CD4-positive, alpha-beta T cell (primary cell): ENCODE measurements at places on chromosomes 3 and 15.
A peak's percentile ranks its signal among the peaks of the same experiment; 100 is the strongest.

DNA sequence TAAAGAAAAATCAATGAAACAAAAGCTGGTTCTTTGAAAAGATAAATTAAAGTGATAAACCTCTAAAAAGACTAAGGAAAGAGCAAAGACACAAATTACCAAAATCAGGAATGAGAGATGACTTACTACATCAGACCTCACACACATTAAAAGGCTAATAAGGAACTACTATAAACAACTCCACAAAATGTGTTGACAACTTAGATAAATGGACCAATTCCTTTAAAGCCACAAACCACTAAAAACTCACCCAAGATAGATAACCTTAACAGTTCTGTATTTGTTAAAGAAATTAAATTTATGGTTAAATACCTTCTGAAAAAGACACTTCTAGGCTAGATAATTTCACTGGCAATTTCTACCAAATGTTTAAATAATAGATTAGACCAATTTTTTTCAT, 170.4 kb downstream of the SMAD6 start:
- no peaks in the 10 kb centered on the region for H3K36me3 ChIP-seq
- no peak overlapping the region for H3K4me3 ChIP-seq
- peaks cover 6% of the 10 kb centered on the region for H3K27me3 ChIP-seq
- DNase-seq, result no peak
- H3K4me1 ChIP-seq, result no peaks in the 10 kb centered on the region

DNA sequence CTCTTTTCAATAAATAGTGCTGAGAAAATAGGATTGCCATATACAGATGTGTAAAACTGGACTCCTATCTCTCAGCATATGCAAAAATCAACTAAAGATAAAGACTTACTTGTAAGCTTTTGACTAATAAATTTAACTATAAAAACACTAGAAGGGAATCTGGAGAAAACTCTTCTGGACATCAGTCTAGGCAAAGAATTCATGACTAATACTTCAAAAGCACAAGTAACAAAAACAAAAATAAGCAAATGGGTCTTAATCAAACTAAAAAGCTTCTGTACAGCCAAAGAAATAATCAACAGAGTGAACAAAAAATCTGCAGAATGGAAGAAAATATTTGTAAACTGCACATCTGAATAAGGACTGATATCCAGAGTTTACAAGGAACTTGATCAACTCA, 1122.2 kb downstream of the TBL1XR1 start:
- H3K27me3 ChIP-seq, result no peaks in the 10 kb centered on the region
- DNase-seq, result no peak
- H3K4me3 ChIP-seq, result no peak overlapping the region
- no peaks in the 10 kb centered on the region for H3K36me3 ChIP-seq

- H3K36me3 ChIP-seq, result no peaks in the 10 kb centered on the region
- H3K27me3 ChIP-seq, result no peaks in the 10 kb centered on the region
- no peak overlapping the region for H3K4me3 ChIP-seq
Measured at GRCh38 chr3:115341208-115341607, 194.1 kb upstream of the ZBTB20 start.

DNA sequence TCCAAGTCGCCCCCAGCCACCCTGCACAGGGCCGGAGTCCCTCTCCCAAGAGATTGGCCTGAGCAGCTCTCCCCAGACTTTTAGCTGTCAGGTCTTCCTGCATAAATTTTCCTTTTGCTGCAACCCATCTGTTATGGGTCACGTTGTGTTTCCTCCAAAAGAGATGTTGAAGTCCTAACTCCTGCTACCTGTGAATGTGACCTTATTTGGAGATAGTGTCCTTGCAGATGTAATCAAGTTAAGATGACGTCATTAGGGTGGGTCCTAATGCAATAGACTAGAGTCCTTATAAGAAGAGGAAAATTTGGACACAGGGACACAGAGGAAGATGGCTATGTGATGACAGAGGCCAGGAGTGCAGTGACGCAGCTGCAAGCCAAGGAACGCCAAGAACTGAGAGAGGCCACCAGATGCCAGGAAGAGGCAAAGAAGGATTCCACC, 13.2 kb upstream of the SLC6A6 start:
- no peak for DNase-seq
- no peaks in the 10 kb centered on the region for H3K27me3 ChIP-seq
- no peaks in the 10 kb centered on the region for H3K36me3 ChIP-seq
- no peak overlapping the region for H3K4me3 ChIP-seq
- H3K4me1 ChIP-seq, result no peaks in the 10 kb centered on the region

- no peaks in the 10 kb centered on the region for H3K4me1 ChIP-seq
- no peak overlapping the region for H3K27ac ChIP-seq
- H3K4me3 ChIP-seq, result no peak overlapping the region
Measured at GRCh38 chr15:71743861-71744382, 66.4 kb upstream of the NR2E3 start.

- no peak for DNase-seq
- H3K27me3 ChIP-seq, result peaks cover 2% of the 10 kb centered on the region
- no peak overlapping the region for H3K4me3 ChIP-seq
Measured at GRCh38 chr3:197030379-197031314, 1.0 kb upstream of the MELTF start.

GRCh38 chr15:33374226-33374914, 63.6 kb downstream of the RYR3 start:
- no peak for DNase-seq
- H3K27me3 ChIP-seq, result no peaks in the 10 kb centered on the region
- no peak overlapping the region for H3K4me3 ChIP-seq
- no peaks in the 10 kb centered on the region for H3K36me3 ChIP-seq
- H3K27ac ChIP-seq, result no peak overlapping the region

DNA sequence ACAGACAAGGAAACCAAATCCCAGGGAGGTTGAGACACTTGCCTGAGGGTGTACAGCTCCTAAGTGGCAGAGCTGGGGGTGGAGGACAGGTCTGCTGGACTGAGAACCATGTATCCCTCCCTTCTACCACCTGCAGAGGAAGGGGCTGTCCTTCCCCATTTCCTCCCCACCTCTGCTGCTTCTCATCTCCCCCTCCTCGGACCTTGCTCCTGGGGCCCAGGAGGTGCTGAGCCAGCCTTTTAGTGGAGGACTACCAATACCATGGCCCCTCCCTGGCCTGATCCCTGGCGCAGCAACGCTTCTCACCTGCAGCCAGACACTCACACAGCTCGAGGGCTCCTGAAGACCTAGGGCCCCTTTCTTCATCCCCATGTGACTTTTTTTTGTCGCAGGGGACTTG, 50.4 kb downstream of the IDH2 start:
- H3K36me3 ChIP-seq, result no peaks in the 10 kb centered on the region
- H3K27me3 ChIP-seq, result no peaks in the 10 kb centered on the region
- peaks cover 9% of the 10 kb centered on the region for H3K4me1 ChIP-seq
- no peak for DNase-seq

GRCh38 chr3:14121859-14122258, 2.8 kb downstream of the CHCHD4 start:
- H3K4me1 ChIP-seq, result peaks cover 36% of the 10 kb centered on the region
- H3K27me3 ChIP-seq, result no peaks in the 10 kb centered on the region
- H3K4me3 ChIP-seq, result no peak overlapping the region
- no peak overlapping the region for H3K27ac ChIP-seq
- DNase-seq, result no peak

GRCh38 chr3:8472549-8472948, 29.1 kb upstream of the LMCD1 start:
- no peaks in the 10 kb centered on the region for H3K4me1 ChIP-seq
- no peak overlapping the region for H3K27ac ChIP-seq
- no peaks in the 10 kb centered on the region for H3K36me3 ChIP-seq
- no peak overlapping the region for H3K4me3 ChIP-seq

GRCh38 chr3:53253707-53254508, 1.9 kb downstream of the TKT start:
- no peaks in the 10 kb centered on the region for H3K27me3 ChIP-seq
- no peak for DNase-seq
- H3K4me3 ChIP-seq, result peak overlapping the region; percentile 70
- H3K4me1 ChIP-seq, result peaks cover 65% of the 10 kb centered on the region
- no peaks in the 10 kb centered on the region for H3K36me3 ChIP-seq

DNA sequence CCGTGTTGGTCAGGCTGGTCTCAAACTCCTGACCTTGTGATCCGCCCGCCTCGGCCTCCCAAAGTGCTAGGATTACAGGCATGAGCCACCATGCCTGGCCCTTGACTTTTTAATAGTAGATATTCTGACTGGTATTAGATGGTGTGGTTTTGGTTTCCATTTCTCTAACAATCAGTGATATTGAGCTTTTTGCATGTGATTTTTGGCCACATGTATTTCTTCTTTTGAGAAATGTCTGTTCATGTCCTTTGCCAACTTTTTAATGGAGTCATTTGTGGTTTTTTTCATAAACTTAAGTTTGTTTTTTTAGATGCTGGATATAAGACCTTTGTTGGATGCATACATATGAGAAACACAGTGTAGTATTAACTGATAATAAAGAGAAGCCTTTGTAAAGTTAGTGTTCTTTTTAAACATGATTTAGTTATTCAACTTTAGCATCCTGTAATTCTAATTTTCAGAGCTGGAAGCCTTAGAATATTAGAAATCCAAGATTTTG, 280.8 kb downstream of the RBMS3 start:
- H3K27ac ChIP-seq, result no peak overlapping the region
- H3K4me3 ChIP-seq, result no peak overlapping the region
- H3K36me3 ChIP-seq, result no peaks in the 10 kb centered on the region
- DNase-seq, result no peak

DNA sequence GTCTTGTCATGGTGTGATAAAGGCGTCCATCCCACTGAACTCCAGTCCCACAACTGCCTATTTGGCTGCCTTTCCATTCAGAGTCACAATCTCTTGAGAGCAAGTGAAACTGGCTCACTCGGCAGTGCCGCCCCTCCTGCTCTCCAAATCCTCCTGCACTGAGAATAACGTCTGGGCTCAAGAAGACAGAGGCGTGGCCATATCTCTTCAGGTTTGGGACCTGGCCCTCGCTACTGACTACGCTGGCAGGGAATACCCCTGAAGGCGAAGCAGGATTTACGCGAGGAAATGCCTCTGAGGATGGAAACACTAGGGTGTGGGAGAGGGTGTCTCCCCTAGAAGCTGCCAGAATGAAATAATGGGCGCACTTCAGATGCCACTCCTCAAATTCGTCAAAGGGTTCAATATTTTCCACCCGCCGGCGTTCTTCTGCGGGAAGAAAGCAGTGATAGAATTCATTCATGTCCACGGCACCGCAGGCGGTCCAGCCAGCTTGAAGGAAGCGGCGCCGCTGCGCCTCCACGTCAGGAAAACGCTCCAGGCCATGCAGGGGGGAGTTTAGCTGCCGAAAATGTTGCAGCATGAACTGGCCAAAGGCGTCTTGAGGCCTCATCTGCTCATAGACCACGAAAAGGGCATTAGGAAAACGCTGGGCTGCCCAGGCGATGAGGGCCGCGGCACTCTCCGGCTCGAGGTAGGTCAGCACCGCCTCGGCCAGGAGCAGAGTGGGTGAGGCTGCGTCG, 985 bp downstream of the LCMT2 start:
- DNase-seq, result peak; percentile 15
- no peaks in the 10 kb centered on the region for H3K36me3 ChIP-seq

DNA sequence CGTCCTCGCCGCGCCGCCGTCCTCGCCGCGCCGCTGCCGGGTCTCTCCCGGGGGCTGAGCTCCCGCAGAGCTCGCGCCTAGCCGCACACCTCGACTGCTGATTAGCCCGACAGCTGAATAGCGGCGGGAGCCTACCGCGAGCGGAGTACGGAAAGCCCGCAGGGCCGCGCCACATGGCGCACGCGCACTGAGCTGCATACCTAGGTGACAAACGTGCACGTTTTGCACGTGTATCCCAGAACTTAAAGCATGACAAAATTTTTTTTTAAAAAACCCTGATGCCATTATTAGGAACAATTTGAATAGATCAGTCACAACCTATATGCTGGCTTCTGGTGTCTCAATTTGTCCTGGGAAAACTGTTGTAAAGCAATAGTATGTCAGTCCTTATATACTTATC, at the start of gene GOLGA8A:
GOLGA8A (minus strand) TSS at position 122 of the 400 bp plus-strand sequence. CDS start 48,117 bp downstream, outside the sequence.
- peak; percentile 82 for DNase-seq
- peak within 1 kb of the TSS; percentile 7 for H3K27ac ChIP-seq
- peaks cover 5% of the 10 kb centered on the region for H3K36me3 ChIP-seq
- peaks cover 17% of the 10 kb centered on the region for H3K4me1 ChIP-seq
- peak within 1 kb of the TSS; percentile 60 for H3K4me3 ChIP-seq
- no peaks in the 10 kb centered on the region for H3K27me3 ChIP-seq

GRCh38 chr3:156642750-156643728, 31.4 kb upstream of the TIPARP start:
- peaks cover 16% of the 10 kb centered on the region for H3K4me1 ChIP-seq
- no peaks in the 10 kb centered on the region for H3K36me3 ChIP-seq
- no peak for DNase-seq
- H3K27ac ChIP-seq, result no peak overlapping the region
- no peak overlapping the region for H3K4me3 ChIP-seq

DNA sequence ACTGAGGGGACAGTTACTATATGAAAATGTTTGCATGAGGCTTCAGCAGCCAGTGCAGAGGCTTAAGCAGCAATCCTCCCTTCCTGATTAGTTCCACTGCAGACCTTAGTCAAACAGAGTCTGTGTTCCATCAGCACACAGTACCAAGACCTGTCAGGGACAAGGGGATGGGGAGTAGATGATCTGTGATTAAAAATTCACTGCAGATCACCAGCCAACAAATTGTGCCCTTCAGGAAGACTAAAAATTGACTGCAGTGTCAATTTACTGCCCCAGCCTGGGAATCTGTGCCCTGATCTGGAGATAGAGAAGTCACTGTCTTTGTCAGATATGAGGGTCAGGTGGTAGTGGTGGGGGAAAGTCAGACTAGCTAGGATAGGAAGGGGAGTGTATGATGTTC, 13.8 kb upstream of the NMNAT3 start:
- H3K27ac ChIP-seq, result no peak overlapping the region
- H3K4me3 ChIP-seq, result no peak overlapping the region
- DNase-seq, result no peak

GRCh38 chr3:72413228-72413627, 435.0 kb downstream of the SHQ1 start:
- H3K4me3 ChIP-seq, result no peak overlapping the region
- H3K4me1 ChIP-seq, result peaks cover 20% of the 10 kb centered on the region
- no peak overlapping the region for H3K27ac ChIP-seq
- no peak for DNase-seq
- H3K36me3 ChIP-seq, result no peaks in the 10 kb centered on the region

GRCh38 chr15:74631935-74632560, 16.4 kb downstream of the CLK3 start:
- H3K4me1 ChIP-seq, result peaks cover 6% of the 10 kb centered on the region
- DNase-seq, result peak; percentile 44
- H3K27me3 ChIP-seq, result no peaks in the 10 kb centered on the region
- H3K27ac ChIP-seq, result no peak overlapping the region
- H3K4me3 ChIP-seq, result no peak overlapping the region
- H3K36me3 ChIP-seq, result peaks cover 92% of the 10 kb centered on the region

- no peak overlapping the region for H3K27ac ChIP-seq
- H3K4me1 ChIP-seq, result no peaks in the 10 kb centered on the region
- peaks cover 4% of the 10 kb centered on the region for H3K27me3 ChIP-seq
- DNase-seq, result no peak
- H3K4me3 ChIP-seq, result no peak overlapping the region
Measured at GRCh38 chr3:98670020-98670419, 76.6 kb upstream of the CPOX start.

GRCh38 chr3:37904601-37905000, 42.9 kb downstream of the CTDSPL start:
- no peak overlapping the region for H3K27ac ChIP-seq
- no peak for DNase-seq
- no peaks in the 10 kb centered on the region for H3K27me3 ChIP-seq
